GM13976 (cell line): ENCODE measurements at places on chromosomes 13 and 19.

DNA sequence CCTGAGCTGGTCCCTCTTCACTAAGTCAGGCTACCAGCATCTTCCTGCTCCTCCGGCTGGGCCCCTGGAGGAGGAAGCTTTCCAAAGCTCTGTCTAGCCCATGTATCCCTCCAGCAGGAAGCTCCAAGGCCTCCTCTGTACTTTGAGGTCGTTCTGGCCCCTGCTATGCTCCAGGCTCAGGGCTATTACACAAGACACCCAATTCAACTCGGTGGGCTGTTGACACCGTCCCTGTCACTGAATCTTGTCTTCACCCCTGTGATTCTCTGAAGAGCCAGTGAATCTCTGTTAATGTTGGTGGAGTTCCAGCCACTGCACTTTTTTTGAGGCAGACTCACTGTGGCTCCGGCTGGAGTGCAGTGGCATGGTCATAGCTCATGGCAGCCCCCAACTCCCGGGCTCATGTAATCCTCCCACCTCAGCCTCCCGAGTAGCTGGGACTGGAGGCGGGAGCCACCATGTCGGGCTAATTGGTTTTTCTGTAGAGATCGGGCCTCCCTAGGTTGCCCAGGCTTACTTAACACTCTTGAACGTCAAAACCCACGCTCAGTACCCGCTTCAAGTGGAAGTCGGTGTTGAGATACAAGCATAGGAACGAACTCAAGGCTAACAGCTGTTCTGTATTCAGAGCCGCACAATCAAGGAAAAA, 512 bp upstream of the REX1BD start:
- peak; percentile 14 for DNase-seq

GRCh38 chr19:47487551-47488515, 3.8 kb upstream of the KPTN start:
- peak; percentile 63 for DNase-seq

GRCh38 chr19:33988601-33989000, 183.7 kb upstream of the LSM14A start:
- no peak for DNase-seq

DNA sequence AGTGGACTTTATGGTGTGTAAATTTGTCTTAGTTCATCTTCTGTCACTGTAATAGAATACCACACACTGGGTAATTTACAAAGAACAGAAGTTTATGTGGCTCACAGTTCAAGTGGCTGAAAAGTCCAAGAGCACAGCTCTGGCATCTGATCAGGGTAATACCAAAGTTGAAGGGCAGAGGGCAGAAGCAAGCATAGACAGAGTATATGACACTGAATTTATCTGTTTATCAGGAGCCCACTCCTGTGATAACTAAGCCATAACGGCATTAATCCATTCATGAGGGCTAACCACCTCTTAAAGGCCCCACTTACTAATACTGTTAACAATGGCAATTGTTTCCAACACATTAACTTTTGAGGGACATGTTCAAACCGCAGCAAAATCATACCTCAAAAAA, 4.0 kb upstream of the RFXAP start:
- DNase-seq = no peak

DNA sequence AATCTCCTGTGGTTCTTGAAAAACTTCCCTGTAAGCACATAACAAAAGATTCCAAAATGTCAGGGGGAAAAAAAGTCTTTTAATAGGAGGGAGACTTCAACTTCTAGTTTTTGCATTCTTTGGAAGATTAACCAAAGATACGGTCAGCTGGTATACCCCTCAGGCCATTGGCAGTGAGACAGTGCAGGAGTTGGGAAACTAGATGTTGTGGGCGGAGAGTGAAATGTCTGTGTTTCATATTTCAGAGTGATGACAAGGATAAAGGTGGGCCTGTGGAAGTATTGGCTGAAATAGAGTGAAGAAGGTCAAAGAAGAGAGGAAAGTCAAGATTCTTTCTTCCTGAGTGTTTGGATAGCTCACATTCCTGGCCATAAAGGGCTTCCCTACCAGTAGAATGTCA, 40.8 kb downstream of the CYP2B6 start:
- DNase-seq = no peak

- no peak for DNase-seq
Observed at GRCh38 chr13:105255472-105255871, 1280.0 kb downstream of the EFNB2 start.

DNA sequence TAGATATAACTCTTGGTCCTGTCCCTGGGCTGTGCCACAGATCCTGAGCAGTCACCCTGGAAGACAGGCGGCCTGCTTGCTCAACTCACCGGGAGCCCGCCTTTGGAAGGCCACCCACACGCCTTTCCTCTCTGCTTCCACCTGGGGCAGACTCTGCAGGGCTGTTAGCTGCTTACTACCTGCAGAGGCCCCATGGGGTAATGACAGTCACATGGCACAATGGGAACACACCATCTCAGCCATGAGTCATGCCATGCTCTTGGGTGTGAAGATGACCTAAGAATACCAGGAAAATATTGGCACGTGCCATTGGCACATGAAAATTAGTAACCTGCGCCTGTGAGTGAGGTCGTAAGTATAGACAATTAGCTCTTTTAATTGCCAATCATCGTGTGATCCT, 108.6 kb downstream of the COL4A2 start:
- no peak for DNase-seq
